H9 (cell line): ENCODE measurements at places on chromosomes 7 and 10.

DNA sequence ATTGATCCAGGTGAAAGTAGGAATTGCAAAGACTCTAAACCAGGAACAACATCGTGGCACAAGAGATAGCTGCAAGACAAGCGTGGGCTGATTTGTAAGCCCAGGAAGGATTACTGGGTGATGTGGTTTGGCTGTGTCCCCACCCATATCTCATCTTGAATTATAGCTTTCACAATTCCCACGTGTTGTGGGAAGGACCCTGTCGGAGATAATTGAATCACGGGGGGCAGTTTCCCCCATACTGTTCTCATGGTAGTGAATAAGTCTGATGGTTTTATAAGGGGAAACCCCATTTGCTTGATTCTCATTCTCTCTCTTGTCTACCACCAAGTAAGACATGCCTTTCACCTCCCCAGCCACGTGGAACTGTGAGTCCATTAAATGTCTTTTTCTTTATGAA lies 59.5 kb downstream of the ST8SIA6 start:
- DNase-seq = no peak

DNA sequence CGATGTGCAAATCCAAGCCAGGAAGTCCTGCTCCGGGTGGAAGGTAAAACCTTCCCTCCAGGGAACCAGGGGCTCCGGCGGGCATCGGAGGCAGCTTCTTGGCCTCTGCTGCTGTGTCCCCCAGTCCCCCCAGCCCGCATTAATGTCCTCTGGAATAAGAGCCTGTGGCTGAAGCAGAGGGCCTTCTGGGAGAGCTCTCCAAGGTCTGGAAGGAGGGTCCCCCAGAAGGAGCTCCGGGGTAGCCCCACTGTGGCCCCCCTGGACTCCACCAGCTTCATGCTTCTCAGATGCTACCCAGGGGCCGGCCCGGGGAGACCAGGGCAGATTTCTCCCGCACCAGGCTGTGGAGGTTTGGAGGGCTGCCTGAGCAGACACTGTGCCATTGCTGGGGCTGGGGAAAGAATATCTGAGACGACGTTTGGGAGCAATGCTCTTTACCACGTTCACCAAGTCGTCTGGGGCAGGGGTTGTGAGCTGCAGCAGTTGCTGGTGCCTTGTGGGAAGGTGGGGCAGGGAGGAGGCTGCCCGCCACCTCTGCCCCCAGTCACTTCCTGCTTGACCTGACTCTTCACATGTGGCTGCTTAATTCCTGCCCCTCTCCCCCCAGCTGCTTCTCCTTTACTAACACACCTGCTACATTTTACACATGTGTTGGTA lies 8.3 kb downstream of the ZNF853 start:
- no peak for DNase-seq

DNA sequence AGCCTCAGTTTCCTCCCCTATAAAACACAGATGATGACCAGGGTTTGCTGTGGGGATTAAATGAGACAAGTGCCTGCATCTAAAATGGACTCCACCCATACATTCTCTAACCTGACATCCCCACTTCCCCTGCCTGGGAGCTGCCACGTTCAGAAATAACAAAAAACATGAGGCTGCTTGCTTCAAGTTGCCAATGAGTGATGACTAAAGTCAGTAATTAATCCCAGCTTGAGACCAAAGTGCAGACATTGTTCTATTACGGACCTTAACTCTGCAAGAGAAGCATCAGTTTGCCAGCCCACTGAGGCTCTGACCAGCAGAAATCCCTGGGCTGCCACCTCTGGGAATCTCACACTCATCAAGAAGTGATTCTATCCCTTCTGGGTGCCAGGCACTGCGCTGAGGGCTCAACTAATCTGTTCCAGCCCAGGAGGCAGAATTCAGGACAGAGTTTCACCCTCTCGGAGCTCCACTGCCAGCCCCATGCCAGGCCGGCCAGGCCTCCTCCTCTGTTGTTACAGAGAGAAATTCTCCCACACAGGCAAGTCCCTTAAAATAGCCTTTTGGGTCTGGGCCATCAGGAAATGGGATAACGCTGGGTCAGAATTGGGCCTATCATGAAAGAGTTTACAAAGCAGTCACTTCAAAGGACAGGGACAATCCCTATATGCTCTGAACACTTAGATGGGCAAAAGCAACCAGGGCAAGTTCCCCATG lies 11.4 kb downstream of the SH3PXD2A start:
- DNase-seq = no peak

DNA sequence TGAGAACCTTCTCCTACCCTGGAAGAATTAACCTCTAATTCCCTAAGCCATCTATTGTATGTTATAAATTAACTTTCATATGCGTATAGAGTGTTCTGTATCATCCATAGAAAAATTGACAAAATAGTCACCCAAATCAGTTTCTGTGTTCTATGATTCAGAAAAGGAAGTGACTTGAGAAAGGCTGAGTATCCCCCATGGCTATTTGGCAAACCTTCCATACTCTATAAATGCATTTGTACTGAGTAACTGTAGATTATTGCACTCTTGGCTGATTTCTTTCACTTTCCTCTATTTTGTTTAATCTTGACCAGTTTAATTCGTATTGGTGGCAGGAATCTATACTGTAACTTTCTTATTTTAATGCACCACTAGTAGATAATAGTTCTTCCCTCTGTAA lies 182.2 kb downstream of the HTR7 start:
- DNase-seq = no peak

- DNase-seq = no peak
Measured at GRCh38 chr10:101655570-101655969, 39.4 kb downstream of the FBXW4 start.

DNA sequence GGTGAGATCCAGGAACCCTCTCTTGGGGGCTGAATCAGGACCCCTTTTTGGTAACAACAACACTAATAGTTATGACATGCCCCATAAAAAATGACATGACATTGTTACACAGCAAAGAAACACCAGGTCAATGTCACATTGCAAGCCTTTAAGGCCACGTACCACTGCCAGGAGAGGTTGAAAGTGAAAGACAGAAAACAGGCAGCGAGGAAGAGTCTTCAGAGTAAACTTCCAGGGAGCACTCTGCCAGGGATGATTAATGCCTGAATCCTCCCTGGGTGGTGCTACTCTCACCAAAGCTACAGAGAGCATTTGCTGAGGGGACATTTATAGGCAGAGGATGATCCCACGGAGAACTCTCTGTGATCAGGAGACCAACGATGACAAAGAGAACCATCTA lies 551.6 kb downstream of the CALN1 start:
- DNase-seq = no peak

DNA sequence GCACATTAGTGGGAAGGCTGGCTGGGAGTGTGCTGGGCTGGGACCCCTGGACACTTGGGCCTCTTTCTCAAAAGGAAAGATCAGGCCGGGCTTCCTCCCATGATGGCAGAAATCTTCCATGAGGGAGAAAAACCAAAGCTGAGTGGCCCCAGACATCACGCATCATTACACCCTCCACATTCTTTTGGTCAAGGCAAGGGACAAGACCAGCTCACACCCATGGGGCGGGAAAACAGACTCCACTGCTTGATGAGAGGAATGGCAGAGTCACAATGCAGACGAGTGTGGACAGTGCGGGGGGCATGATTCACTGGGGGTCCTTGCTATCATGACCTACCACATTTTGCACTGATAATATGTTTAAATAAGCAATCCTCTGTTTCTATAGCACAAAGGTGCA lies 73.3 kb downstream of the CREB3L2 start:
- no peak for DNase-seq

DNA sequence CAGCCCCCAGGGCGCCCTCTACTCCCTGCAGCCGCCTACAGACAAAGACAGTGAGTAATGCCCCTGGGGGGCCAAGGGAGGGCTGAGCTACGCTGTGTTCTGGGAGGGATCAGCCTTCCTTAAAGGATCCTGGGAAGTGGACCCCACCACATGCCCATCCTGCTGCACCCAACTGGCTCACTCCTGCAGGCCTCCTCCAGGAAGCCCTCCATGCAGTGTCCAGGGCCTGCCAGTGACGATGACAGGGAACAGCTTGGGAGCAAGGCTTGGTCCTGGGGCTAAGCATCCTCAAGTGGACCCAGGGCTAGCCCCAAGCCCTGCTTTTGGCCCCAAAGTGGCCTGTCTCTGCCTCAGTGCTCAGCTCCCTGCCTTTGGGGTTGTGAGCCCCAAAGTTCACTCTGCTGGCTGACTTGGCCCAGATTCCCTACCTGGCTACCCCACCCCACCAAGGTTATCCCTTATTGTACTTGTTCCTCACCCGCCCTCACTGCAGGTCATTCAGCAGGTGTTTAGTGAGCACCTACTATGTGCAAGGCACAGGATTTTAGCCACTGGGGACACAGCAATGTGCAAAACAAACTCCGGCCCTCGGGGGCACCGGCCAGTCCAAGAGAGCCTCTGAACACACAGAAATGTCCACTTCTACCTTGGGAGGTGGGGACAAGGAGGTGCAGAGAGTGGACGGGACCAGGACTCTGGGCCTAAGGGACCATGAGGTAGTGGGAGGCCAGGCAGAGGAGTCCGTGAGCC lies 83.5 kb downstream of the MYL10 start:
- no peak for DNase-seq

DNA sequence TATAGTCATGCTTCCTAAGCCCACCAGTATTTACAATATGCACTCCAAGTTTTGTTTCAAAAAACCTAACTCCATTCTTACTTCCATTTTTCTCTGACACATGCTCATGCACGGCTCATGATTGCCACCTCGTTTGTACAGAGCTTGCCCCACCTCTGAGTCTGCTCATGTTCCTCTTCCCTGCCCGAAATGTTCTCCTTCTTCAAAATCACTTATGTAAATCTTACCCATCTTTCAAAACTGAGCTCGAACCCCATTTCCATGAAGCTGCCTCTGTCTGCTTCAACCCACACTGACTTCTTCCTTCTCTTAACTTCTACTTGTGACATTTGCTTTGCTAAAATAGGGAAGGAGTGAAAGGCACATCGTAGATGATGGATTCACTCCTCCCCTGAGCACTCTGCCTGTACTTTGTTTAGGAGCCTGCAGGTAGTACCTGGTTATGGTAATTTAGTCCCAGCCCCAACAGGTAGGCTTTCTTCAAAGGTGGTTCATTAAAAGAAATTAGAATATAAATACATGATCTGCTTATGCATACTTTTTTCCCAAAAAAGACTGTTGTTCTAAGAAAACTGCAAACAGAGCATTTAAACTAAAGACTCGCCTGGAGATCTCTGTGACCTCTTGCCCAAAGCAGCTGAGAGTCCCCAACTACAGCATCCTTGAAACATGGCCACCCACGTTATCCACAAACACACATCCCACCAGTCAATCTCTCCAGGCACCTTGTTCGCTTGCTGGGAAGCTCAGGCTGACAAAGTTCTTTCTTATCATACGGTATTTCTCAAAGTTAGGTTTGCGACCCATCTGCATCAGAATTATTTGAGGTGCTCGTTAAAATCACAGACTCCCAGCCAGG lies 172.0 kb downstream of the DGKI start:
- DNase-seq = no peak

GRCh38 chr10:48682265-48682664 lies 2.4 kb upstream of the WDFY4 start:
- no peak for DNase-seq
